Activated CD4-positive, CD25-positive, alpha-beta regulatory T cell (primary cell): ENCODE measurements at places on chromosomes 2 and 18.

DNA sequence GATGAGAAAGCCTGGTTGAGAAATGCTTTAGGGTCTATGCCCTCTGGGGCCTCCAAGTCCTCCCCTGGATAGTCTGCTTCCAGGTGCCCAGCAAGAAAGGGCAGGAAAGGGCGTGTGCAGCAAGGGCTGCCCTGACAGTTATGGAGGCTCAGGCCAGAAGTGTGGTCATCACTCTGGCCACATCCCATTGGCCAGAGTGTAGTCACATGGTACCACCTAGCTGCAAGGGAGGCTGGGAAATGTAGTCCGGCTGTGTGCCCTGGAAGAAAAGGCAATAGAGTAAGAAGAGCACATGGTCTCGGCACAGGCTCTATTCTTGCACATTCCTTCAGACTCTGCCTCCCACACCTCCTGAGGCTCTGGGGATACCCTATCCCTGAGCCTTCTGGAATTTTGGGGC lies 35.7 kb downstream of the ODC1 start:
- peak; percentile 7 for DNase-seq

GRCh38 chr2:151258121-151258520 lies 3.5 kb downstream of the RBM43 start:
- DNase-seq, result no peak

GRCh38 chr2:149740490-149740889 lies 152.9 kb upstream of the MMADHC start:
- no peak for DNase-seq

DNA sequence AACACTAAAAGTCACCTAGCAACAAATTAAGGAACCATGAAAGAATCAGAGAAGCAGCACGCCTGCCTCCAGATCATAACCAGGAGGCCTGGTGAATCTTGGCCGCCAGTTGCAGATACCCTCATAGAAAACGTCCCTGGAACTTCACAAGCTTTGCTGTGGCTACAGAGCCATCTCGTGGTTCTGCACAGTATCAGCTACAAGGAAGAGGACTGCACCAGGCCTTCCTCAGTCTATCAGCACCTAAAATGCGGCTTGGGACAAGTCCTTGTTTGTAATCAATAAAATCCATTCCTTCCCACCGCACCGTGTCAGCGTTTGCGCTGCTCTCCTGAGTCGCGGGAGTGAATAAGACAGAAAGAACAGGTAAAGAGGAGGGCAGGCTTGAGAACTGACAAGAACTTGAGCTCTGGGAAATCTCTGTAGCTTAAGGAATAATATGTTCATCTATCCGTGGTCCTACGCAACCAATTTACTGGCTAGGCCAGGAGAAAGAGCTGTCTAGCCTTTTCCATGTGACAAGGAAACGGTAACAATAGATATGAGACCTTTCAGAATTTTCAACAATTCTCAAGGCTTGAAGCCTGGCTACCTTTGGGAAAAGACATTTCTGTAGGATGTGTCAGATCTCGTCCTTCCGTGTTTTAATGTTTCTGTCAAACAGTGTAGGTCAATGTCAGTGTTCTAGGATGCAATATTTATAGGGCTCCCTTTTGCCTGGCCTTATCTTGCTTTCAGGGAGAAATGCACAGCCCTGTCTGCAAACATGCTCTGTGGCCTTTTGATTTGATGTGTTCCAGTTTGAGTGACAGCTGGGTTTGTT lies 128.5 kb upstream of the RAB12 start:
- DNase-seq, result no peak

- no peak for DNase-seq
Observed at GRCh38 chr2:85998071-85998991, 107.4 kb downstream of the POLR1A start.

- no peak for DNase-seq
Observed at GRCh38 chr2:84901593-84902120, 3.8 kb upstream of the TMSB10 start.

GRCh38 chr2:7437716-7438632 lies 520.8 kb downstream of the RNF144A start:
- DNase-seq, result no peak

DNA sequence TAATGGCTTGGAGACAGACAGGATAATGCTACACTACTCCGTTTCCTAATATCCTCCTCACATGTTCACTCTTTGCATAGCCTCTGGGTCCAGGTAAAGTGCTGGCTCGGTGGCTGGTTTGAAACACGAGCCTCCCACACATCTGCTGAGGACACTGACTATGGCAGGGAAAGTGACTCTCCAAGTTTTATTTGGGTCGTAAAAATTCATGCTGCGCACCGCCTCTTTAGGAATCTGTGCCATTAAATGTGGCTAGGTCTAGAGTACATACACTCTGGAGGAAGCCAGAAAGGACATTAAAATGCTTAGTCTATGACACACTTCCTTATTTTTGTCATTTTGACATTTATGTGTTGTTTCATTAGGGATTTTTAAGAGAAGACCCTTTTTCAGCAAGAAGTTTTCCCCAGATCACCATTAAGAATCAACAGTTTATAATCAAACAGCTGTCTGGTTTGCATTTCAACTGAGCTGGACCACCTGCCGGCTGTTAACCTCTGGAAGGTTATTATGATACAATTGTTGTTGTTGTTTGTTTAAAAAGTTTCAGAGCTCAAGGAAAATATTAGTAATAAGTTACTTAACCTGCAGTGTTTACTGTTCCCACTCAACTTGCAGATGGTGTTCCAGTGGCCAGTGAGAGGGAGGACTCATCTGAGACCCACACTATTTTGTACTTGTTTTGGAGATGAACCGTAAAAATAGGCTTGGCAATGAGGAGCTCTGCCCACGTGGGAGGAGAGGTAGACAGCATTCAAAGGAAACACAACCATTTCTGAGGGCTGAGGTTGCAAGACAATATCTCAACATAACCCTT lies 443.3 kb upstream of the MEIS1 start:
- DNase-seq, result no peak

DNA sequence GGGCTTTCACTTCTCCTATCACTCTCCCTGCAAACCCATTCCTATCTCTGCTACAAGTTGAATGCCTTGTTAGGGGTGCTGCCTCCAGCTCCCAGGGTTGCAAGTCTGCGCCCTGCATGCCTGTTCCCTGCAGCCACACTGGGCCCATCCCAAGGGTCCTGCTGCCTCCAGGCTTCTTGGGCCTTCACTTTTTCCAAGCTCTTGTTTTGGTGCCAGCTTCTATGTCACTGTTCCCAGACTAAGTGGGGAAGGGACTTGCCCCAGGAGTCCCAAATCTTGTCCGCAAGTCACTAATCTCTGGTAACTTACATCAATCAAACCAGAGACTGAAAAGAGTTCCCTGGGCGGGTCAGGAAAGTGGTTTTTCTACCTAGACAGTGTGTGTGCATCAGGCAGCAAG lies 65.4 kb downstream of the ZCCHC2 start:
- DNase-seq, result no peak

DNA sequence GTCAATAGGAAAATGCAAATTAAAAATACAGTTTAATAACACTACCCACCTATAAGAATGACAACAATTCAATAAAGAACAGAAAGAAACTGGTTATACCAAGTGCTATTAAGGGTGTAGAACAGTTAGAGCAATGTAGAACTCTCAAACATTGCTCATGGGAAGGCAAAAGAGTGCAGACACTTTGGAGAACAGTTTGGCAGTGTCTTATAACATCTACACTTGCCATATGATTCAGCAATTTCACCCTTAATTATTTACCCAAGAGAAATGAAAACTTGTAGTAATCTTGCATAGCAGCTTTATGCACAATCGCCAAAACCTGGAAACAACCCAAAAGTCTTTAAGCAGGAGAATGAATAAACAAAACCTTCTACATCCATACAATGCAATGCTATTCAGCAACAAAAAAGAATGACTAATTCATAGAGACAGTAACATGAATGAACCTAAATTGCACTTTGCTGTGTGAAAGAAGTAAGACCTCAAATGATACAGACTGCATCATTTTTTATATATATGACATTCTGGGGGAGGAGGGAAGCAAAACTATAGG lies 455.2 kb downstream of the THSD7B start:
- DNase-seq, result no peak

DNA sequence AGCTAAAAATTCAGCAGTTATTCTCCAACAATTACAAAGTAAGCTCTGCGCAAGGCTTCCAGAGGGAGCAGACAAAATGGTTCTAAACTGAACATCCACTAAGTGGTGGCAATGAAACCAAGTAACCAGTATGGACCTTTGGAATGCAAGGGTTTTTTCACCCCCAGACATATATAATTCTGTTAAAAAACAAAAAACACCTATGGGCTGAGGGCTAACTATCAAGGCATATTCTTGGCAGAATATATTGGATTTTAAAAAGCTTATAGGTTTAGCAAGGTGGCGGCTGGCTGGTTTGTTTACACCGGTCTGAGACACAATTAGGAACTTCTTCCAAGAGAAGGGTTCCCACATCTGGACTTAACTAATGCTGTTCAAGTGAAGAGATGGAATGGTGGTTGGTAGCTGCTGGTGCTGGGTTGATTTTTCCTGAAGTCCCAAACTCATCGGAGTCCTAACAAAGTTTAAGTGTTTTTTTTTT lies 2.8 kb downstream of the ZFP36L2 start:
- DNase-seq, result no peak

DNA sequence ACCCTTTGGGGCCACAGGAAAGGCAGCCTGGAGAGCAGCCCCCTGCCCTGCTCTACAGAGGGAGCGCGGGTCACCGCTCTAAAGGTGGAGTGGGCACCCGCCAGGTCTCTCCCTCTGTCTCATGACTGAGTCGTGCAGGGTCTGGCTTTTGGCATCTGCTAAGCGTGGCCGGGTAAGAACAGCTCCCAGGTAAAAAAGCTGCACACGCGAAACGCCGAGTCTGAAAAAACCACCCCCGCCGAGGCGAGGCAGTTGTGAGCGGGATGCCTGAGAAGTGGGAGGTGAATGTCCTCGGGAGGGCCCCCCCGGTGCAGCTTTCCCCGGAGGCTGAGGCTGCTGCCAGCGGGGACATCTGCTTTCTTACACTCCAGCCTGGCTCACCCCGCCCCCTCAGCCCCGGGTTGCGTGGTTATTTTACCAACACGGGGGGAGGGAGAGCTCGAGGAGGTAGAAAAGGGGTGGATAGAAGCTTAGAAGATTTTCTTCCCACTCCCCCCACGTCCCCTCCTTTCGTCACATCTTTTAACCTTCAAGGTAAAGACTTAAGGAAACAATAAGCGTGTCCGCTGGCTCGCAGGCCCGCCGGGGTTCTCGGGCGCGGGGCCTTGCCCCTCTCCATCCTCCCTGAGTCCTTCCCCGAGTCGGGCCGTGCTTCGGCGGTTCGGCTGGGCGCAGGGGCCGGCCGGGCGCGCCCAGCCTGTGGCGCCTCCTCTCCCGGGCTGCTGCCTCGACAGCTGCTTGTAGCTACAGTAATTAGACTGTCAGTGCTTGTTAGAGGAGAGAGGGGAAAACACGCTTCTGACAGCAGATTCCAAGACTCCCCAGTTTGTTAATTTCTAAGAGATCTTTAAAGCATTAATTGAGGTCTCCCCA lies 70.6 kb upstream of the PSMD14 start:
- DNase-seq, result peak; percentile 12

DNA sequence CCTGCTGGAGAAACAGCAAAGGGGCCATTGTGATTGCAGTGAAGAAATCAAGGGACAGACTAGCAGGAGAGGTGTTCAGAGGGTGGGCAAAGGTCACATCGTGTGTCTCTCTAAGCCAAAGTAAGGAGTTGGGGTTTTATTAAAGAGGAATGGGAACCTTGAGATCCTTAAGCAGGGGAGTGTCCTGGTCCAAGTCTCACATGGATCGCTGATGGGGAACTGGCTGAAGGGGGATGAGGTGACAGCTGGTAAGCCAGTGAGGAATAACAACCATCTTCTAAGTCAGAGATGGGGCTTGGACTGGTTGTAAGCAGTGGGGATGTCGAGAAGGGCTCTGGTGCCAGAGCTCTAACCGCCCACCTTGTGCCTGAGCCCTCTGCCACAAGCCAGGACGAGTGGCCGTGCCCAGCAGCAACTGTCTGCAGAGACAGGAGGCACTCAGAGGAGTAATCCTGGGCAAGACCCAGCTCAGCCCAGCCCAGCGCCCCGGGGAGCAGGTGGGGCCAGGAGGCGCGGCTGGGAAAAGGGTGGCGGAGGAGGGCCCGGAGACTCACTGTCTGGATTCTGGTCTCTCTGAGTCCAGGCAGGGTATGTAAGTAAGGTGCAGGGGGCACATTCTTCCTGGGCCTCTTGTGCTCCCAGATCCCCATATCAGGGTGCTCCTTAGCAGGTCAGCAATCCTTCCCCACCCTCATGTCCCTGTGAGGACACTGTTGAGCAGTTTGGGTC lies 13.7 kb downstream of the WNT10A start:
- no peak for DNase-seq

DNA sequence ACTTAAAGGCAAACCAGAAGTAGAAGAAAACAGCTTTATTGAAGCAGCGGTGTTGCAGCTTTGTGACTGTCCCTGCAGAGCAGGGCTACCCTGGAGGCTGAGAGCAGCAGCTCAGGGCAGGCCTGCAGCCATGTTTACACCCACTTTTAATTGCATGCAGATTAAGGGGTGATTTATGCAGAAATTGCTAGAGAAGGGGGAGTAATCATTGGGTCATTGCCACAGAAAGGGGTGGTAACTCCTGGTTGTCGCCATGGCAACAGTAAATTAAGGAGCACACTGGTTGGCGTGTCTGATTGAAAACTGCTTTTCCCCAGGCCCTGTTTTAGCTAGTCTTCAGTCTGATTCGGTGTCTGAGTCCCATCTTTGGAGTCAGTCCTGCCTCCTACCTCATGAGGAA lies 195.4 kb upstream of the HDAC4 start:
- no peak for DNase-seq

- DNase-seq, result no peak
Observed at GRCh38 chr2:11681722-11682589, 12.0 kb upstream of the NTSR2 start.

DNA sequence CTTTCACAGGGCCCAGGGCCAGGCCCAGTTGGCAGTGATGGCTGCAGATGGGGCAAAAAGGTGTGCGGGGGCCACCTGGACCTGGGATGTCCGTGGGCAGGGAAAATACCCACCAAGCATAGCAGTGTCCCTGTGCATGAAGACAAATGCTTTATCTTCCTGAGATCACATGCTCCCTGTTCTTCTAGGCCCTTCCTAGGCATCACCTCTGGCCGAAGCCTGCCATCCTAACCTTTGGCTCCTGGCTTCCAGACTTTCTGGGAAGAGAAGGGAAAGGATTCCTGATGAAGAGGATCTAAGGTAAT lies 105.0 kb upstream of the SMAD2 start:
- DNase-seq, result no peak

DNA sequence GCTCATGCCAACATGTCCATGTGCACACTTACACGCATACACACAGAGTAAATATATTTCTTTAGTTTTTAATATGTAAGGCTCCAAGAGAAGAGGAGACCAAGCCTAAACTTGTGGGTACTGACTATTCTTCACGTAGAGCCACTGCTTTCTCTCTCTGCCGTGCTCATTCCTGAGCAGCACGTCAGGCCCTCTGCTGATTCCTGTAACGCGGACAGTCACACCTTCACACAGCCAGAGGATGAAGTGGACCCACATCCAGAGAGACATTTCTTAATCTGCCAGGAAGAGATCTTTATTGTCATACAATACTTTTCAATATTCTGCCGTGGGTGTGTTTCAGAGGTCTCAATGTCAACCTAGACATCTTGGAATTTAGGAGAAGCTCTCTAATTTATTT lies 560.7 kb downstream of the STK39 start:
- no peak for DNase-seq
